ENCODE measurements at places on chromosomes 3 and 15. TPM values are rescaled to one million over a fixed set of nuclear protein-coding genes. Genes with fewer than 3 reads are reported as not detected.

Gene EFHB
- total RNA-seq, result 0.46 TPM

GRCh38 chr3:165389064-165389463, 192.9 kb upstream of the SLITRK3 start:
- H3K27ac ChIP-seq, result no peak overlapping the region
- no peaks in the 10 kb centered on the region for H3K27me3 ChIP-seq
- no peaks in the 10 kb centered on the region for H3K4me1 ChIP-seq
- H3K4me3 ChIP-seq, result no peak overlapping the region
- no peak for DNase-seq

DNA sequence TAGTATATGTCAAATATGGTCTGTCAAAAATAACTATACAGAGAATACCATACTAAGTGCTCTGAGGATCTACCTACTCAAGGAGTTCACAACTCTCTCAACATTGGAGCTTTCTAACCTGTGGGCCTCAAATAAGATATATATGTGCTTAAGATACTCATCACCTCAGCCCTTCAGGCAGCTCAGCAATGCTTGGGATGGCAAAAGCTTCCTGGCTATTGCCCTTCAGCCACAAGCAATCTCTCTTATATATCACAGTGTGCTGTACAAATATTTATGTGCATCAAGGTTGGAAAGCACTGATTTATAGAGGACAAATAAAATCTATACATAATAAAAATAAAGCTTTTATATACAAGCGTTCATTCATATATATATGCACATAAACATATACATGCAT, 40.3 kb downstream of the ICE2 start:
- no peaks in the 10 kb centered on the region for H3K27me3 ChIP-seq
- H3K4me1 ChIP-seq, result peaks cover 12% of the 10 kb centered on the region
- no peak overlapping the region for H3K4me3 ChIP-seq
- H3K27ac ChIP-seq, result no peak overlapping the region

- H3K27me3 ChIP-seq, result no peaks in the 10 kb centered on the region
- H3K36me3 ChIP-seq, result no peaks in the 10 kb centered on the region
- H3K4me1 ChIP-seq, result no peaks in the 10 kb centered on the region
- H3K27ac ChIP-seq, result no peak overlapping the region
- DNase-seq, result no peak
- H3K4me3 ChIP-seq, result no peak overlapping the region
These were observed 114.0 kb upstream of the PLCL2 start for GRCh38 chr3:16770792-16771191.

GRCh38 chr15:55290528-55291057, 980 bp upstream of the RAB27A start:
- H3K4me1 ChIP-seq, result peaks cover 4% of the 10 kb centered on the region
- peak overlapping the region; percentile 93 for H3K4me3 ChIP-seq
- DNase-seq, result no peak
- 0 out of 2 replicates have a peak overlapping the region, but pooled peaks have one; percentile 34 for H3K27ac ChIP-seq
- H3K27me3 ChIP-seq, result no peaks in the 10 kb centered on the region
- no peaks in the 10 kb centered on the region for H3K36me3 ChIP-seq

Gene PLA1A
- total RNA-seq, result not detected

Gene MNS1
- 3.8 TPM for total RNA-seq

DNA sequence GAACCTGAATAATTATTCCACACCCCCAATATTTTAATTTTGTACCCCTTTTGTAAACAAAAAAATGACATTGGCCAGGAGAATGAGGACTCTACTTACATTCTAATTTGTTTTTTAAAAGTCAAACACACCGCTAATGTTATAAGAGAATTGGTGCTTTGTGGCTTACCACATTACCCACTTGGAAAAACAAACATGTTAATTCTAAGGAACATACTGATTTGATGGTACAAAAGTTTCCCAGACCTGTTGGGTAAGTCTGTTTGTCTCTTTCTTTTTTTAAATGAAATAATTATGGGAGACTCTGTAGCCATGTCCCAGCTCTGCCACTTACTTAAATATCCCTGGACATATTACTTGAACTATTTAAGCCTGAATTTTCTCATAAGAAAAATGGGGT, 352.5 kb upstream of the C2CD4B start:
- no peak overlapping the region for H3K4me3 ChIP-seq
- no peaks in the 10 kb centered on the region for H3K4me1 ChIP-seq
- no peak overlapping the region for H3K27ac ChIP-seq
- peaks cover 9% of the 10 kb centered on the region for H3K27me3 ChIP-seq

DNA sequence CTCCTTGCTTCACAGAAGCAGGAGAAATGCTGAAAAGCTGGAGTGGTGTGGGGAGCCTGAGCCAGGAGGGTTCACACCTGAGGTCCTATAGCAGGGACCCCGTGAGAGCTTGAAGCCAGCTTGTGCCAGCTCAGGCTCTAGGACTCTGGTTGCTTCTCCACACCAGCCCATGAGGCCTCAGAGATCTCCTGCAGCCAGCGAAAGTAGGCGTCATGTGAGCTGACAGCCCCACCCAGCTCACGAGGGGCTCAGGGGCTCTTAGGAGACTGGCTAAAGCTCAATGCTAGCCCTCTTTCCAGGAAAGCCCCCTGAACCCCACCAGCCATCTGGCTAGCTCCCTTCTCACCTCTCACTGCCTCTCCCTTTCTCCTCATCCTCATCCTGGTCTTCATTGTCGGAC, 16.9 kb upstream of the CPEB1 start:
- no peak for DNase-seq
- no peaks in the 10 kb centered on the region for H3K27me3 ChIP-seq
- H3K36me3 ChIP-seq, result no peaks in the 10 kb centered on the region

GRCh38 chr3:67154429-67154828, 156.3 kb downstream of the KBTBD8 start:
- no peak overlapping the region for H3K4me3 ChIP-seq
- H3K27me3 ChIP-seq, result no peaks in the 10 kb centered on the region
- no peak overlapping the region for H3K27ac ChIP-seq
- DNase-seq, result no peak
- H3K4me1 ChIP-seq, result no peaks in the 10 kb centered on the region

GRCh38 chr15:37291920-37292319, 191.6 kb upstream of the MEIS2 start:
- H3K4me3 ChIP-seq, result no peak overlapping the region
- no peak overlapping the region for H3K27ac ChIP-seq
- H3K27me3 ChIP-seq, result no peaks in the 10 kb centered on the region
- H3K36me3 ChIP-seq, result no peaks in the 10 kb centered on the region
- no peak for DNase-seq

- no peaks in the 10 kb centered on the region for H3K27me3 ChIP-seq
- peak; percentile 96 for DNase-seq
- no peak overlapping the region for H3K4me3 ChIP-seq
- H3K36me3 ChIP-seq, result no peaks in the 10 kb centered on the region
These were observed 110.5 kb downstream of the PGPEP1L start for GRCh38 chr15:98896802-98897732.

Gene SV2B
- total RNA-seq, result not detected

Gene PLOD2
- 158 TPM for total RNA-seq

GRCh38 chr15:90239371-90239770, 5.4 kb downstream of the GDPGP1 start:
- no peak for DNase-seq
- peaks cover 7% of the 10 kb centered on the region for H3K4me1 ChIP-seq
- no peaks in the 10 kb centered on the region for H3K27me3 ChIP-seq
- H3K4me3 ChIP-seq, result no peak overlapping the region
- no peak overlapping the region for H3K27ac ChIP-seq

DNA sequence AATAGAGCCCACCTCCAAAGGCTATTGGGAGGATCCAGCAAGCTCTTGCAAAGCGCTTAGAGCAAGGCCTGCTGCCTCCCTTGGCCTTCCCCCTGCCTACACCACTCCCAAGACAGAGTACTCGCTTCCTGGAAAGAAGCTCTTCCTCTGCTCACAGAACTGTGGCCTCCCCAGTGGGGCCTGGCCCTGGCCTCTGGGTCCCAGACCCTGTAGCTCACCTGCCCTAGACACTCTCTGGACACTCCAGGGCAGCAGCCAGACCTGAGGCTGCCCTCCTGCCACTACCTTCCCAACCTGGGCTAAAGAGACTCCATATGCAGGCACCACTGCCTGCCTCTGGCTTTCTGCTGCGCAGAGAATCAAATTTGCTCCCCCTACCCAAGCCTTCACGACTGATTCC, 49.9 kb downstream of the GRIP2 start:
- no peaks in the 10 kb centered on the region for H3K27me3 ChIP-seq
- H3K4me3 ChIP-seq, result no peak overlapping the region
- no peak for DNase-seq
- peaks cover 4% of the 10 kb centered on the region for H3K36me3 ChIP-seq
- no peak overlapping the region for H3K27ac ChIP-seq

DNA sequence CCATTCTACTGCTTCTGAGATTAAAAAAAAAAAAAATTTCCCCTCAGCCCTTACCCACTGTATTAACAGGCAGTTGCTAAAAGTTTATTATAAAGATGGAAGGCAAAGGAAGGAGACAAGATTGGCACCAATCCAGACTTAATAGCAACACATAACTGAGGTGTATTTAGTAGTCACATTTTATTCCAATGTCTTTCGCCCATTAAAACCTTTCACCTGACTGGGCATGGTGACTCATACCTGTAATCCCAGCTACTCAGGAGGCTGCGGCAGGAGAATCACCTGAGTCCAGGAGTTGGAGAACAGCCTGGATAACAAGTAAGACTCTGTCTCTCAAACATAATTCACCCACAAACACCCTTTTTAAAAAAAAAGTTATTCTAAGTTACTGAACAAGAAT, 4.4 kb downstream of the ACAP2 start:
- H3K27ac ChIP-seq, result no peak overlapping the region
- H3K36me3 ChIP-seq, result no peaks in the 10 kb centered on the region
- H3K4me1 ChIP-seq, result peaks cover 16% of the 10 kb centered on the region
- H3K4me3 ChIP-seq, result no peak overlapping the region
- no peaks in the 10 kb centered on the region for H3K27me3 ChIP-seq

Gene NR2C2
- 30.6 TPM for total RNA-seq

DNA sequence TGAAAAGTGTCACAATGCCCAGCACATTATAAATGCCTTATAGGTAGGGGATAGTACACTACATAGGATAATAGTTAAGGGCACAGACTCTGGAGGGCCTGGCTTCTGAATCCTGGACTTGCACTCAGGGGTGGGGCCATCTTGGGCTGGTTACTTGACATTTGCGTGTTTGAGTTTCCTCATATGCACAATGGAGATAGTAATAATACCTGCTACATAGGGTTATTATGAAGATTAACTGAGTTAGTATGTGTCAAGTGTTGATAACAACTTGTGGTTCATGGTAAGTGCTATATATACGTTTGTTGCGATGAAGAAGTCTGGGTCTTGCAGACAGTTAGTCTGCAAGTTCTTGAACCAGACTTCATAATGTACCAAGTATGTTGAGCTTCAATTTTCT, 37.0 kb downstream of the MITF start:
- H3K27me3 ChIP-seq, result no peaks in the 10 kb centered on the region
- H3K36me3 ChIP-seq, result no peaks in the 10 kb centered on the region
- no peak overlapping the region for H3K4me3 ChIP-seq

DNA sequence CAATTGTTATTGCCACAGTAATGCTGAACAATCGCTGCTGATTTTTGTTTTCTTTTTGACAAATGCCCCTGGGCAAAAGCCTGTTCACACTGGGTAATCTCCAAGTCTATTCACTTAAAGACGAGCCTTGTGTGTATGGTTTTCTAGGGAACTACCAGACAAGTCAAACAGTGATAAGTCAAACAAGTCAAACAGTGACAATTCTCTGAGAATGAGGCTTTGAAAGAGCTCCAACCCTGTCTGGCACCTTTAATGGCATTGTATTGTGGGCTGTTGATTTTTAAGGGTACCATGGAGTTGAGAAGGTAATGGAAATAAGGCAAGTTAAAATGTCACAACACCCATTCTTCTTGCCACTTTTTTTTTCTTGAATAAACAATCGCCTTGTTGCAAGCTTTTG, 59.4 kb upstream of the TMC3 start:
- no peaks in the 10 kb centered on the region for H3K4me1 ChIP-seq
- peaks cover 17% of the 10 kb centered on the region for H3K27me3 ChIP-seq
- no peaks in the 10 kb centered on the region for H3K36me3 ChIP-seq

Gene MASP1
- not detected for total RNA-seq

Gene CGNL1
- total RNA-seq, result 3.5 TPM

Gene PATL2
- 0.49 TPM for total RNA-seq

GRCh38 chr3:16869261-16870005, 15.3 kb upstream of the PLCL2 start:
- H3K36me3 ChIP-seq, result no peaks in the 10 kb centered on the region
- H3K4me3 ChIP-seq, result no peak overlapping the region
- no peaks in the 10 kb centered on the region for H3K4me1 ChIP-seq
- H3K27ac ChIP-seq, result no peak overlapping the region
- no peaks in the 10 kb centered on the region for H3K27me3 ChIP-seq

- no peaks in the 10 kb centered on the region for H3K36me3 ChIP-seq
- no peaks in the 10 kb centered on the region for H3K27me3 ChIP-seq
These were observed 44.3 kb upstream of the ZNF385D start for GRCh38 chr3:21795152-21795837.

DNA sequence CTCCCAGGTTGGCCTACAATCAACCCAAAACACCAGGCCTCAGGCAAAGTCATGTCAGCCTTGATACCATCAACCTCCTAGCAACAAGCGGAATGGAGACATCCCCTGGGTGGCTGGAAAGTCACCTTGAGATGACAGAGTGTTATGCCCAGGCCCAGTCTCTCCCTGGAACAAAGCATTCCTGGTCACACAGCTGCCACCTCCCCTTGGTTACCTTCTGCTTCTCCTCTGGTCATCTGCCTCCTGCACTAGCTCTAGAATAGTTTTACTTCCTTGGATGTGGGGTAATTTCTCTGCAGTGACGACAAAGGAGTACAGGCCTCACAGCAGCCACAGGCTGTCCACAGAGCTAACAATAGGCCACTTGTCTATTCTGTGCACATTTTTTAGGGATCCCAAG, 114.9 kb downstream of the RFTN1 start:
- H3K36me3 ChIP-seq, result no peaks in the 10 kb centered on the region
- H3K27me3 ChIP-seq, result no peaks in the 10 kb centered on the region
- H3K27ac ChIP-seq, result no peak overlapping the region
- H3K4me1 ChIP-seq, result 0 out of 2 replicates have a peak, but pooled peaks cover 3% of the 10 kb centered on the region

Gene CYP19A1
- not detected for total RNA-seq

Measured in Panc1 (cell line).